GDM1 (cell line): ENCODE measurements at places on chromosomes 13 and 19.

DNA sequence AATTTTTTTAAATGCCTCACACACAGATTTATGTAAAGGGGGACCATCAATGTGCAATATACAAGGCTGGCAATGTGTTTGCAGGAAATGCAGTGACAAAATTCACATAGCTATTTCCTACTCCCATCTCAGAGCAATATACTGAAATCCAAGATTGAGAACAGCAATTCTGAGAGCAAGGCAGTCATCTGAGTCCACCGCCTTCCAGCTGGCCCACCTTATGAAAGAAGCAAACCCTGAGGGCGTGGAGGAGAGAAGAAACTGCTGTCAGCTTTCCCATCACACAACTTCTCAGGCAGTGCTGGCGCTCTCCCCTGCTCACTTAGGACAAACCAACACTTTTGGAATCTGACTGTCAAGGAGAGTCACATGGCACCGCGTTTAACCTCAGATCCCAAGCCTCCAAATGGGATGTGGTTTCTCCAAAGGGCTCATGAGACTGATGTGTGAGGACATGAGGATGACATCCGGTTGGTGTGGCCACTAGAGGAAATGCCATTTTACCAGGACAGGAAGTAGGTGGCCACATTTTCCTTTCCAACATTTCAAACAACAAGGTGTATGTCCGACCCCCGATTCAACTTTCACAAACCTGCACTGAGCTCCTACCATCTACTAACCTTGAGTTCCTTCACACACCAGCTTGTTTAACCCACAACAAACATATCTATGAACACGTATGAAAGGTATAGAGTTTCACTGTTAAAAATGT lies 3.7 kb upstream of the DOCK9 start:
- no peak for DNase-seq

DNA sequence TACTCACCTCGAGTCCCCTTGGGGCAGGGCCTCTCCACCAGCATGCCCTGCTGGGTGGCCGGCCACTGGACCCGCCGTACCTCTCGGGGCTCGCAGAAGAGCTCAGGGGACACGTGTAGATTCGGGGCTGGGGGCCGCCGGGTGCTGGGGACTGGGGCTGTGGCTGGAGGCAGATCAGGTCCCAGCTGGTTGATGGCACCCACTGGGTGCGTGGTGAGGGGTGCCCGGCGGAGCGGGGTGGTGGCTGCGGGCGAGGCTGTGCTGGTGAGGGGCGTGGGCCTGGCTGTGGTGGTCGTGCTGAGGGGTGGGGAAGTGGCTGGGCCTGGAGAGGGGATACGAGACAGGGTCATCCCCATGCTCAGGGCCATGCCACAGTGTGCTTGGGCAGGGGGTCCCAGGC lies 24.9 kb upstream of the ASF1B start:
- no peak for DNase-seq

DNA sequence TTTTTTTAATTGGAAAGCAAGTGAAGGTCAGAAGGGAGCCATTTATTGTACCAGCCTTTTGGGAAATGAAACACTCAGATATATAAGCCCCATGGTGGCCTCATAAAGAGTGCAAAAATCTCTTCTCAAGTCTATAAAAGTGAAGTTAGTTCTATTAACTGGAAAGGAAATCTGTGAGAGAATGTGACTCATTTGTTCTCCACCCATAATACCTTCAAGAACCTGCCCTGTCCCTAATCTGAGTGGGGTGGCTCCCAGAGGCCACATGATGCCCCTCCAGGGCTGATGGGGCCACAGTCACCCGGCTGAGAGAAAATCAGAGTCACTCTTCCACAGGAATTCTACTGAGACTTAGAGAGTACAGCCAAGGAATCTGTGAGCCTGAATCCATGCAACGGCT lies 65.8 kb upstream of the SERP2 start:
- no peak for DNase-seq

GRCh38 chr13:108495646-108496361 lies 133.6 kb upstream of the MYO16 start:
- DNase-seq: no peak

DNA sequence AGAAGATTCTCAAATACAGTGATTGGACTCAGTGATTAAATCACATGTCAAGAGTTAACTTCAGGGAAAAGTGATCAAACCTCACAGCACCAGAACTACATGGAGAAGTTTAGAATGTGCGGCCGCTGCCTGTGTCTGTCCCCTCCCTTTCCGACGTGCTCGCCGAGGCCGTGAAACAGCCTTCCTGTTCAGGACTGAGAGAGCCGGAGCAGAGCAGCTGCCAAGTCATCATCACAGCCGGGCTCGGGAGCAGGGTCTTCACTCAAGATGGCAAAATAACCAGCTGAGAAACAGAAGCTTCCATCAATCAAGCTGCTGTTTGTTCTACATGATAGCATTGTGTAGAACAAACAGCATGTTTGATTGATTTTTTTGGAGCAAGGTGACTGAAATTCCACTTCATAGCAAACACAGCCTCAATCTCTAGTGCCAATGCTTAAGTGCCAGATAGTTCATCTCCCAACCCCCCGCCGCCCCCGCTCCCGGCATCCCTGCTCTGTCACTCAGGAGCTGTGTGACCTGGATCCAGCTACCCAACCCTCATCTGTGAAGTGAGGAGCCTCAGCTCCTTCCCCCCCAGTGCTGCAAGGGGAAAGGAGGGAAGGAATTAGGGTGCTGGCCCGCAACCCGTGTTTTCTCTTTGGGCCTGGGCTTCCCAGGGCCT lies 70.6 kb downstream of the HSPH1 start:
- no peak for DNase-seq
